ENCODE measurements at places on chromosomes 5 and 9. TPM values are rescaled to one million over a fixed set of nuclear protein-coding genes. Genes with fewer than 3 reads are reported as not detected.

LRRC19 gene
- not detected for total RNA-seq

GRCh38 chr9:12935714-12936113, 160.9 kb downstream of the LURAP1L start:
- no peaks in the 10 kb centered on the region for H3K4me1 ChIP-seq
- no peak for DNase-seq
- H3K27ac ChIP-seq, result no peak overlapping the region
- no peaks in the 10 kb centered on the region for H3K27me3 ChIP-seq

GRCh38 chr5:14696057-14696456, 31.5 kb downstream of the OTULIN start:
- H3K27ac ChIP-seq, result no peak overlapping the region
- no peaks in the 10 kb centered on the region for H3K27me3 ChIP-seq
- H3K36me3 ChIP-seq, result peaks cover 14% of the 10 kb centered on the region
- no peak overlapping the region for H3K4me3 ChIP-seq
- peaks cover 9% of the 10 kb centered on the region for H3K4me1 ChIP-seq

- H3K27me3 ChIP-seq, result no peaks in the 10 kb centered on the region
- H3K4me3 ChIP-seq, result peak overlapping the region; percentile 86
- no peaks in the 10 kb centered on the region for H3K36me3 ChIP-seq
- peak overlapping the region; percentile 73 for H3K27ac ChIP-seq
These were observed 559 bp downstream of the SLC38A9 start for GRCh38 chr5:55711507-55712022.

TMEM252 gene
- total RNA-seq, result not detected

Measured in sigmoid colon (tissue), 7 donors.